ENCODE measurements at places on chromosomes 1 and 21.

DNA sequence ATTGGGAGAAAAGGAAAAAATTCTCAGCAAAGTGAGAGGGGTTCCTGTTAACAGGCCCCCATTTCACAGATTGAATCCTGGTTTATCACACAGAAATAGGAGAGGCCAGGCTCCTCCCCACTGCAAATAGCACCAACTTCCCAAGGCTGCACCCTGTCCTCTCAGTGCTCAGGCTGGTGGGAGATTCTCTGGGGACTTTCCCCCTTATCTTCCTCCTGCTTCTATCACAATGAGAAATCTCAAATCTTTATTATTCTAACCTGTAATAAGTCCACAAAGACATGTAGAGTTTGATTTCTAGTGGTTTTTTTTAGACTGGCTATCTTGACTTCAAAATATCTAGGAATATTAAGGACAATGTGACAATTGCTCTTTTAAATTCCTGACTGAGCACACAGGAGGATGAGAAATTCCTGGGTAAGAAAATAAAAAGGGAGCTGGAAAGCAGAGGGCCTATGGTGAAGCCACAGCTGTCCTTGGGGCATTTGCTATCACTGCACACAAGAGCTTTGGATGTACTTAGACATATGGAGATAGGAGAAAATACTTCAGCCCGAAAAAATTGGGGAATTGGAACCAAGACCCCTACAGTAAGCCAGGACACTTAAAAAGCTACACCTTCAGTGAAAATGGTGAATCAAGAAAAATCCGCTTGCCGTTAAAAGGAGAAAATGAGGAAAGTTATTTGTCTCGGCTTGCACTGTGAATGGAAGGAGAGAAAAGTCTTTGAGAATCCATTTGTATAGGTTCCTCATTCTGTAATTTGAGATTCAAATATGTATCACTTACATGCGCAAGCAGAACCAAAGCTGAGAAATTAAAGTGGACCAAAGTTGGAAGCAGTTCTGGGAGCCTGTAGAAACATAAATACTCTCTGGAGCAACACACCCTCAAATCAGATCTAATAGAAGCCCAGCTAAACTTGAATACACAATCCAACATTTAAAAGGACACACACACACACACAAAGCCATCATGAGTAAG is 65.9 kb upstream of the C1orf105 start:
- no peak for DNase-seq

- DNase-seq = peak; percentile 35
Measured at GRCh38 chr21:33069994-33070743, at the start of gene OLIG1. Gene OLIG1, plus strand, starts transcription at chr21:33070141. Its CDS starts 106 bp downstream, at chr21:33070247.

DNA sequence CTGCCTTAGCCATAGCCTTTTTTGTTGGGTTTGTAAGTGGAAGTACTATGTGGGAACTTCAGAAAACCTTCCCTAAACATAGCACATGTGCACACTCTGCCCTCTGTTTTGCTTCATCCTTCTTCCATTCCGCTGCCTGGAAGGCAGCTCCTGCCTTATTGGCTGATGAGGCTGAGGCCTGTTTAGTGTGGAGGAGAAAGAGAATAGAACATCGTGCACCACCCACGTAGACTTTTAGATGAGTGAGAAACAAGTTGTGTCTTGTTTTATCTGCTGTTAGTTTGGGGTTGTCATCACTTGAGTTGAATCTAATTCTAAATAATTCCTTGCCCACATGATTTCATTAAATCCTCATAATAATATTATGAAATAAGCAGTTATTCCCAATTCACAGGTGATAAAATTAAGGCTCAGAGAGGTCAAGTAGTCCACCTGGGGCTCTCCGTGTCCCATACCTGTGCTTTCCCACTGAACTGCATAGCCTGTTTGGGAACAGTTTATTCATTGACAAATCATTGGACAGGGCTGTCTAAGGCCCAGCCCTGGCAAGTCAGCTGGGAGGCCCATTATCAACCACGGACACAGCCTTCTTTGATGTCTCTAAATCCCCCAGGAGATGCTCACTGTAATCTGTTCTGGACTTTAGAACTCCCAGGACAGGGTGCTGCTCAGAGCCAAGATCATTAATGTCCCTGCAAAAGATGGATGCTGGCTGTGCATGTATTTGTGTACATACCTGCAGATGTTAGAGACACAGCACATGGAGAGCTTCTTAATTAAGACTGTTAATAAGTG is 93.0 kb downstream of the ABCA4 start:
- no peak for DNase-seq

DNA sequence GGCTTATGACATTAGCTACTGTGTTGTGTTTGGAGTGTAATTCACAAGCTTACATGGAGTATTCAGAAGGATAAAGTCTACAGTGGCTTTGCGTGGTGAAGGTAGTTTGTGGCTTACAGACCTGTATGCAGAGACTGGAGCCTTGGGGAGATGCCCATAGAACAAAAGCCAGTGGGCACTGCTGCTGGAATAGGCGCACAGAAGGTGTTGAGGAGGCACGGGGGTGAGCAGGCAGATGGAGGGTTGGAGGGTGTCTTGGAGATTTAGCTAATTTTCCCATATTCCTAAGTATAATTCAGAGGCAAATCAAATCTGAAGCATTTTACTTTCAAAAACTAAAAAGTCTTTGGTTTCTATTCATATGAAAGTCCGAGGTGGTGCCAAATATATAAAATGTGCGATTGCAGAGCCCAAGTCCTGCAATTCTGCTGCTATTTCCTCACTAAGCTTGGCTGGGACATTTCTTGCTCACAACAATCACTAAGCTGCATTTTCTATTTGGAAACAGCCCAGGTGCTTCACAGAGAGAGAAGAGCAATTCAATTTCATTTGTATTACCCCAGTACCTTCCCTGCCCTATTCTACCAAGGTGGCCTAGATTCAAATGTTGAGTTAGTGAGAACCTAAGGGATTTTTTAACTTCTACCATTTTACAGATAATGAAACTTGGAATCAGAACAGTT is 48.5 kb downstream of the FH start:
- no peak for DNase-seq

- DNase-seq = peak; percentile 80
Measured at GRCh38 chr1:116418091-116418830, 45.2 kb downstream of the ATP1A1 start.

GRCh38 chr1:222275729-222276465 is 272.0 kb downstream of the HHIPL2 start:
- DNase-seq = no peak

- DNase-seq = peak; percentile 64
Measured at GRCh38 chr1:211625040-211625439, 46.1 kb upstream of the SLC30A1 start.

DNA sequence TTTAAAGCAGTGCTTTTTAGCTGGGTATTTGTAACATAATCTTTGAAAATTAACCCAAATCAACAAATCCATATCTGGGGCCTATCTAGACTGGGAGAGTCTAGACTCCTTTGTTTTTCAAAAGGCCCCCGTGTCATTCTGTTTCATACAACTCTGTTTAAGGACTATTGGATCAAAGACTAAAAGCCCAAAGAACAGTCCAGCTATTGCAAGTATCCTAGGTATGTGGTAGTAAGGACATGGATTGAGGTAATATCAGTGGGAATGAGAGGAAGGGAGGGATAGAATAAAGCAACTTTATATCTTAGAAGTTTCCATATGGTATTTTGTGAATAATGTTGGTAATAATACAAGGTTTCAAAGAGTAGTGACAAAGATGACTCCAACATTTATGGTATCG is 18.2 kb downstream of the KIF1B start:
- no peak for DNase-seq

DNA sequence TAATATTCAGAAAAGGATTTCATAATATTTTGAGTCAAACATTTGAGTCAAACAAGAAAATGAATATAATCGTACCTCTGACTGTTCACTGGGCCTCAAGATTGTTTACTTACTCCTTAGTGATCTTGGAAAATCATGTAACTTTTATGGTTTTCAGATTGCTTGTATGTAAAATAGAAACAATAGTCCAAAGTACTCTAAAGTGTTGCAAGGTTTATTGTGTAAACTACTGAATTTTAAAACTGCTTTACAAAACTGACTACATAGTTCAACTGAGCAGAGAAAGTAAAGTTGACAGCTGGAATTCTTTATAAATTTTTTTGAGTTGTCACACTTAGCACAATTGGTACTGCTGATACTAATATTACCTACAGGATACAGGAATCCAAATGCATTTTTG is 931.0 kb downstream of the NCAM2 start:
- DNase-seq = no peak

DNA sequence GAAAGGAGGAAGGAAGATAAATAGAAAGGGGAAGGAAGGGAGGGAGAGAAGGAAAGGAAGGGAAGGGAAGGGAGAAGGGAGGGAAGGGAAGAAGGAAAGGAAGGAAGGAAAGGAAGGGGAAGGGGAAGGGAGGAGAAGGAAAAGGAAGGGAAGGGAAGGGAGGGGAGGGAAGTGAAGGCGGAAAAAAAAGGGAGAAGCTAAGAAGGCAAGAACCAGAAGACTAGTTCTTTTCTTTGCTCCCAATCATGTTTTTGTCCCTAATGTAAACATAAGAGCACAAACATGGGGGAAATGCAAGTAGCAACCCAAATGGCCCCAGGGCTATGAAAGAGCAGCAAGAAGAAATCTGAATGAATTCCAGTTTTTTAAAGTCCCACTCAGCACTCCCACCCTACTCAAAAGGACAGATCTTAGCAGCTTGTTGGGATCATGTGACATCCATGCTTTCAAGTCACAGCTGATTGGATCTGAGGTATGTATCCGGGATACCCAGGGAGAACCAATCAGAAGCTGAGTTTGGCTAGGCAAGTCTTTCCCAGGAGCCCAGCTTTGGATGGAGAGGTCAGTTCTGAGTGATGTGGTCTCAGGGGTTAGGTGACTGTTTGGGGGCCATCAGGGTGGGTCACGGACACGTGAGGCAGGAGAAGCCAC is 24.2 kb upstream of the FHAD1 start:
- DNase-seq = no peak

DNA sequence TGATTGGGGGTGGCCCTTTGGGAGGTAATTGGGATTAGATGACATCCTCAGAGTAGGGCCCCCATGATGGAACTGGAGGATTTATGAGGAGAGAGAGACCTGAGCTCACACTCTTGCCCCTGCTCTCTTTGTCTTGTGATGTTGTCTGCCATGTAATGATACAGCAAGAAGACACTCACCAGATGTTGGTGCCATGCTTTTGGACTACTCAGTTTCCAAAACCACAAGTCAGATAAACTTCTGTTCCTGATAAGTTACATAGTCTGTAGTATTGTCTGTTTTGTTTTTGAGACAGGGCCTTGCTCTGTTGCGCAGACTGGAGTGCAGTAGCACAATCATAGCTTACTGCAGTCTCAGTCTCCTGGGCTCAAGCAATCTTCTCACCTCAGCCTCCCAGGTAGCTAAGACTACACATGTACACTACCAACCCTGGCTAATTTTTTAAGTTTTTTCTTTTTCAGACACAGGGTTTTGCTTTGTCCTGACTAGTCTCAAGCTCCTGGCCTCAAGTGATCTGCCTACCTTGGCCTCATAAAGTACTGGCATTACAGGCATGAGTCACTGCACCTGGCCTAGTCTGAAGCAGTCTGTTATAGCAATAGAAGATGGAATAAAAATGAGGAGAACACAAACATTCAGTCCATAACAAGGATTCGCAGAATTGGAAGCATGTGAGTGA is 115.0 kb upstream of the GALNT2 start:
- DNase-seq = no peak

Data from GM23248 (cell line).